ENCODE measurements at places on chromosomes 4 and X.

- DNase-seq: no peak
Observed at GRCh38 chr4:71303850-71304249, 35.0 kb upstream of the SLC4A4 start.

GRCh38 chr4:100106982-100107381 lies 83.3 kb downstream of the DDIT4L start:
- DNase-seq: peak; percentile 94

DNA sequence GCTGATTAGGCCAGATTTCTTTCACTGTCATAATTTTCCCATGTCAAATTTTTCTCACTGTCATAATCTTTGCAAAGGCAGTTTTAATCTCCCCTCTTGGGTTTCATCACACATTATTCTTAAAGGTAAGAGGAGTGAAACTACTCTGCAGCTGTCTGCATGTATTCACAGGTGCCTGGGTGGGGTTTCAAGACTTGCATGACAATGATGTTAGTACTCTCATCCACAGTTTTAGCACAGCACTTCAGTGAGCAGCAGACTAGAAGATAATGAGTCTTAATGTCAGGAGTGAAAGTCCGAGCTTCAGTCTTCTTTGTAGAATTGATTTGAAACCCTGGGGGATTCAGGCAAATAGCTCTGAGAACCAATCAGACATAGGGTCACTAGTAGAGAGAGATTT lies 182.5 kb upstream of the GALNT7 start:
- no peak for DNase-seq

- DNase-seq: no peak
Observed at GRCh38 chrX:134167591-134168203, 69.3 kb upstream of the CCDC160 start.

DNA sequence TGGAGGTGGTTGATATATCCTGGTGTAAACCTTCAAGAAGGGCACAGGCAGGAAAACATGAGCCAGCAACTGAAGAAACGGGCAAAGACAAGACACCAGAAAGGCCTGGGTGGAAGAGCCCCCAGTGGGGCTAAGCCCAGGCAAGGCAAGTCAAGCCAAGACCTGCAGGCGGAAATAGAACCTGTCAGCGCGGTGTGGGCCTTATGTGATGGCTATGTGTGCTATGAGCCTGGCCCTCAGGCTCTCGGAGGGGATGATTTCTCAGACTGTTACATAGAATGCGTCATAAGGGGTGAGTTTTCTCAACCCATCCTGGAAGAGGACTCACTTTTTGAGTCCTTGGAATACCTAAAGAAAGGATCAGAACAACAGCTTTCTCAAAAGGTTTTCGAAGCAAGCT lies 7.2 kb downstream of the ZFP42 start:
- DNase-seq: no peak

GRCh38 chrX:52504551-52504950 lies 8.9 kb downstream of the XAGE1A start:
- DNase-seq: no peak

DNA sequence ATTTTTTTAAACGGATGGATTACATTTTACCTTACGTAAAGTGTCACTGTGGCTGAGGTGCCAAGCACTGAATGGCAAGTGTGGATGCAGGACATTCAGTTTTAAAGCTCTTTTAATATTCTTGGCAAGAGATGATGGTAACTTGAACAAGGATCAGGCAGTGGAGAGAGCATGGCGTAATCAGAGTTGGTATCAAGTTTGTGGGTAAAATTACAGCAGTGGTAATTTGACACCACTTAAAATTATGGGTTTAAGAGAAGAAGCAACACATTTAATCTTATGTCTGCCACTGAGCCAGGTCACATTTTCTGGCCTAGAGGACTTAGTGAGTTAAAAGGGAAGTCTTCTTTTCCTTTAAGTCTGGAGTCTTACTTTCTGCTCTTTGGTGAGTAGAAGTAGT lies 100.5 kb downstream of the NAA11 start:
- DNase-seq: peak; percentile 10

GRCh38 chr4:79827283-79827682 lies 245.7 kb downstream of the ANTXR2 start:
- no peak for DNase-seq

DNA sequence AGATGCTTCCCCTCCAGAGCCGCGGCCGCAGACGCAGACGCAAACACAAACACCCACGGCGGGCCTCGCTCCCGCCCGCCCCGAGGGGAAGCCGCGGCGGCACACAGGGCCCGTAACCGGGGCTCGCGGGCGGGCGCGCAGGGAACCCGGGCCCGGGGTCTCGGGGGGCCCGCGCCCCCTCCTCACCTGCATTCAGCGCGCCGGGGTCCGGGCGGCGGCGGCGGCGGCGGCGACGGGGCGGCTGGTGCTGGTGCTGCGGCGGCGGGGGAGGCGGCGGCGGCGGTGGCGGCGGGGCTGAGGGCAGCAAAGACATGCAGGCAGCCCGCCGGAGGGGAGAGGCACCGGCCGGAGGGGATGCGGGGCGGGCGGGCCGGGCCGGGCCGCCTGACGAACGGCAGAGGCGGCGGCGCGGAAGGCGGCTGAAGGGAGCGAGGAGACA lies 255 bp upstream of the CNOT6L start:
- no peak for DNase-seq

DNA sequence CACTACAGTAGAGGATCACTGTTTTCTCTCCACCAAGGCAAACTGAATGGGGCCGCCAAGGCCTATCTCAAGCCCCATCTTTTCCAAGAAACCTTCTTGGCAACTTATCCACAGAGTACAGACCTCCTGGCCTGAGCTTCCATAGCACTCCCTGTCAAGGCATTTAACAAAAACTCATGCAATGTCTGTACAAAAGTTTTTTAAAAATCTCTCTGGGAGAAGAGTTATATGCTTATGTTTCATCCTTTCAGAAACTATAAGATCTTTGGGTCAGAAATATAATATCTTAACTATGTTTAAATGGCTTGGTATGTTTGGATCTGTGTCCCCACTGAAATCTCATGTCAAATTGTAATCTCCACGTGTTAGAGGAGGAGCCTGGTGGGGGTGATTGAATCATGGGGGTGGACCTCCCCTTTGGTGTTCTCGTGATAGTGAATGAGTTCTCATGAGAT lies 13.6 kb downstream of the ADAMTS3 start:
- DNase-seq: no peak

- no peak for DNase-seq
Observed at GRCh38 chr4:1215141-1216075, 33.5 kb downstream of the CTBP1 start.

DNA sequence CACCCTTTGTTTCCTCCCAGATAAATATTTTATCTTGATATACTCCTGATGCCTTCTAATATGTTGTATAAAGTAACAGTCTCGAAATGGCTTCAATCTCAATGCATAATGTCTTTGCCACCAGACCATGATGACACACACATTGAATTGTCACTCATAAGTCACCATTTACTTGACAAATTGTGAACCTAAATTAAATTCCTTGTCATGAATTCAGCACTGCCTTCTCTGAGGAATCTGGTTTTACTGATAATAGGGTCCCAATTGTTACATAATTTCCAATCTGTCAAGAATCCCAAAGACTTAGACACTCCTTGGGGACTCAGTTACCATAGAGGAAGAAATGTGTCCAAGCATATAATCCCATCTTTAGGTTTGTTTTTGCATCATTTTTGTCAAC lies 82.3 kb downstream of the NWD2 start:
- DNase-seq: no peak

- peak; percentile 57 for DNase-seq
Observed at GRCh38 chrX:40105835-40106675, 8.3 kb upstream of the BCOR start.

DNA sequence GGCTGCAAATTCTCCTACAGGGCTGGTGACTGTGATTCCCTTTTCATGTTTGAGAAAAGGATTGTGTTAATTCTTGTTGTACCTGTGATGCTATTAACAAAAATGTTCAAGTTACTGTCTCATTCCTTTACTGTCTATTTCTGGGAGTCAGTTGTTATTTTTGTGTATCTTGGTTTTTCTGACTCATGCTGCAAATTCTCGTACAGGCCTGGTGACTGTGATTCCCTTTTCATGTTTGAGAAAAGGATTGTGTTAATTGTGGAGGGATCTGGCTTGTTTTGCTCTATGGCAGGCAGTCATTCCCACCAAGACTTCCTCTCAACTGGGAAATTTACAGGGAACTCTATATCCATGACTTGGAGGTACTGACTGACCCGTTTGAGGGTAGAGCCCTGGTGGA lies 693.4 kb upstream of the INTU start:
- DNase-seq: no peak

GRCh38 chr4:124322234-124323065 lies 390.1 kb downstream of the ANKRD50 start:
- DNase-seq: peak; percentile 39

GRCh38 chr4:152836936-152837335 lies 57.2 kb downstream of the ARFIP1 start:
- no peak for DNase-seq

- no peak for DNase-seq
Observed at GRCh38 chr4:147704846-147705245, 20.9 kb upstream of the PRMT9 start.

DNA sequence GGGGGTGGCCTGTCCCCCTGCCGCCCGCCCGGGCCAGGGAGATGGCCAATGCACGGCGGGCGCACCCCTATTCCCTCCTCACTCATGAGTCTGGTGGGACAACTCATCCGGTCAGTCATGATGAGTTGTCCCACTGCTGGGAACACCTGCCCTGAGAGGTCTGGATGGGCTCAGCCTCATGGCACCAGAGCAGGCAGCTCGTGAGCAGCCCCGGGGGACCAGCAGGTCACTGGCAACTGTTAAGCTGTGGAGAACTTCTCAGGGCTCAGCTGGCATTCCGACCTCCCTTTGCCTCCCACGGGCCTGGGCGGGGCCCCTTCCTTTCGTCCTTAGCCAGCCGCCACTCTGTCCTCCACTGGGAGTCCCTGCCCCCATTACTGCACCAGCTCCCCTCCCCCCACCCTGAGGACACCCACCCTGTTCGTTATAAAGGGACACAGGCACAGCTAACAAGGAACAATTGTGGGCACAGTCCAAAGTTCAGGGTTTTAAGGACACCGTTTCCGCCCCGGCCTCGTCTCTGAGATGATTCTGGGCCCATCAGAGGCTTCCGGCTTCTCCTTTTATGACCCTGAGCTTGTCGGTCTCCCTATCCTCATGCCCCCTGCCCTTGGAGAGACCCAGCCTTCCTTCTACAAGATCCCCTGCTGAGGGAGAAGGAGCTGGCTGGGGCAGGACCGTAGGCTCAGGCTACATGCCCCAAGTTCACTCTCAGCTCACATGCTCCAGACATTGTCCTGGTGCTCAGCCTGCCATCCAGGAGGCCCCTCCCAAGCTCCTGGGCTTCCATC lies 14.6 kb upstream of the KIAA0232 start:
- no peak for DNase-seq

DNA sequence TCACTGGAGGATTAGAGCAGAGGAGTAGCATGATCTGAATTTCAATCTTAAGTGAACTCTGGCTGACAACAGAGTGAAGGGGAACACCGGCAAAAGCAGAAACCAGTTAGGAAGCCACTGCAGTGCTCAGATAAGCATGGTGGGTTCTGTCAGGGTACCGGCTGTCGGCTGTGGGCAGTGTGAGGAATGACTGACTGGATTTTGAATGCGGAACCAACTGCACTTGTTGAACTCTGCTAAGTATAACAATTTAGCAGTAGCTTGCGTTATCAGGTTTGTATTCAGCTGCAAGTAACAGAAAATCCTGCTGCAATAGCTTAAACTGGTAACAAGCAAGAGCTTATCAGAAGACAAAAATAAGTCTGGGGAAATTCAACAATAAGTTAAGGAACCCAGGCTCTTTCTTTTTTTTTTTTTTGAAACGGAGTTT lies 5.2 kb downstream of the HTT start:
- no peak for DNase-seq

DNA sequence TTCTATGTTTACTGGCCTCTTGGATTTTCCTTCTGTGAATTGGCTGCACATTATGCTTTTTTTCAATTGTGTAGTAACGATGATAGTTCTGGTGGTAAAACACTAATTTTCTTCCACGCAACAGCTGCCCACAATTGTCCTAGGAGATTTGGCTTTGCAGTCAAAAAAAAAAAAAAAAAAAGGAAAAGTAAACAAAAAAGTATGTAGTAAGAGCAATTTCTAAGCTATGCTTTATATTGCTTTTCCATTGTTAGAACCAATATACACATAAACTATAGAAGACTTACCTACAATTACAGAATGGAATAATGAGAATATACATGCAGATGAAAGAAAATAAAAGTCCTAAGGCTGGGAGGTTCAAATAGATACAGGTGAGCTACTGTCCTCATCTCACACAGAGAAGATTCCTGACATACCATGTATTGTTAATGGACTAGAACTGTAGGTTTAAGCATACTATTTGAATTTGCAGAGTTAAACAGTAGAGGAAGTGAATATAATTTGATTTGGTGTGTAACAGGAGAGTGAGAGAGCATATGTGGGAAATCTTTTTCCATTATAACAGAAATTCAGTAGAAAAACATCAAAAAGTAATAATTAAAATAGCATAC lies 976.2 kb downstream of the RAB28 start:
- no peak for DNase-seq

GRCh38 chr4:129565214-129565613 lies 469.3 kb downstream of the C4orf33 start:
- DNase-seq: no peak

- no peak for DNase-seq
Observed at GRCh38 chr4:147219145-147219544, 261.8 kb upstream of the EDNRA start.

DNA sequence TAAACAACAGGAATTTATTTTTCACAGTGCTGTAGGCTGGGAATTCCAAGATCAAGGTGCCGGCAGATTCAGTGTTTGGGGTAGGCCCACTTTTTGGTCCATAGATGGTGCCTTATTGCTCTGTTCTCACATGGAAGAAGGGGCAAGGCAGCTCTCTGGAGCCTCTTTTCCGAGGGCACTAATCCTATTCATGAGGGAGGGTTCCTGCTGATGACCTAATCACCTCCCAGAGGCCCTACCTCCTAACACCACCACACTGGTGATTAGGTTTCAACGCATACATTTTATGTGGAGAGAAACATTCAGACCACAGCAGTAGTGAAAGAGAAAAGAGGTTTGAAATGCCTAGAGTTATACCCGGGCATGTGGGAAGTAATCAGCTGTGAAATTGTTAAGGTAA lies 1.4 kb upstream of the POLA1 start:
- DNase-seq: no peak

DNA sequence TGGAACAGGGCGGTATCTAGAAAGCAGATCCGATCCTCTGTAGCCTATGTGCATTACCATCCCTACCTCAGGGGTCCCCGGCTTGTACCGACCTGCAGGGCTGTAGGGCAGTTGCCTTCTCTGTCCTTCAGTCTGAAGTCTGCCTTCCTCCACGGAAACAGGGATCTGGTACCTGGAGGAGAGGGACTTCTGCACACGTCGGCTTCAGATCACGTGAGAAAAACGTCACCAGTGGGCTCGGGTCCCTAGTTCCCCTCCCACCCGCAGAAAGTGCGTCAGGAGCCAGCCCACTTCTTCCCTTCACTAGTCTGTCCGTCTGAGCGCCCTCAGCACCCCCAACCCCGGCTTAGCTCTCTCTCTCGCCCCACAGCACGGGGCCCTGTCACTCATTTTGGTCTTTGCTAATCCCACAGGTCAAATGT lies at the start of gene TCEAL5:
TSS of gene TCEAL5 (minus strand) at position 170 of the 422 bp plus-strand sequence. CDS start 2,187 bp downstream, outside the sequence.
- no peak for DNase-seq

GRCh38 chr4:106046083-106046482 lies 150.8 kb downstream of the NPNT start:
- DNase-seq: no peak
